ENCODE measurements at places on chromosomes 3 and 15.
A peak's percentile ranks its signal among the peaks of the same experiment; 100 is the strongest.

- H3K4me1 ChIP-seq: peaks cover 18% of the 10 kb centered on the region
- no peak overlapping the region for H3K4me3 ChIP-seq
- no peaks in the 10 kb centered on the region for H3K36me3 ChIP-seq
- no peak overlapping the region for H3K27ac ChIP-seq
- peaks cover 25% of the 10 kb centered on the region for H3K27me3 ChIP-seq
Measured at GRCh38 chr3:14460342-14461005, 58.1 kb downstream of the SLC6A6 start.

- H3K36me3 ChIP-seq: no peaks in the 10 kb centered on the region
- no peaks in the 10 kb centered on the region for H3K27me3 ChIP-seq
- no peak for DNase-seq
- no peaks in the 10 kb centered on the region for H3K4me1 ChIP-seq
- H3K27ac ChIP-seq: no peak overlapping the region
- no peak overlapping the region for H3K4me3 ChIP-seq
Measured at GRCh38 chr3:146750196-146750595, 145.1 kb upstream of the PLSCR5 start.

- no peak for DNase-seq
- H3K27me3 ChIP-seq: no peaks in the 10 kb centered on the region
- no peak overlapping the region for H3K27ac ChIP-seq
- peaks cover 4% of the 10 kb centered on the region for H3K4me1 ChIP-seq
Measured at GRCh38 chr3:186180891-186181481, 72.1 kb upstream of the ETV5 start.

DNA sequence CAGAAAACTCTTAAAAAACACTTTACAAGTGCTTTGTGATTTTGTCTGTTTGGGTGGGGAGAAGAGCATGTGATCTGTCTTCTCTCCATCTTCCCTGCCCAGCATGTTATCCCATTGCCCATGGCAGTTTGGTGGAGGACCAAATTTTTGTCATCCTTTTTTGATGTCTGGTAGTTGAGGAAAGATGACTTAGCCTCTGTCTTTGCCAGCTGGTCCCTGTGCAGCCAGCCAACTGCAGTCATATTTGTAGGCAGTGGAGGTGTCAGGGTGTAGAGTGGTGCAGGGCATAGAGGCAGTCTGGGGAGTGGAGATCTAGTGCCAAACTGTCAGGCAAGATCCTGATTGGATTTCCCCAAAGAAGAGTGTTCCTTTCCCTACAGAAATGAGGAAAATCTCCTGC lies 40.7 kb downstream of the GASK1A start:
- H3K27me3 ChIP-seq: no peaks in the 10 kb centered on the region
- no peaks in the 10 kb centered on the region for H3K4me1 ChIP-seq
- no peak for DNase-seq
- no peak overlapping the region for H3K27ac ChIP-seq
- H3K4me3 ChIP-seq: no peak overlapping the region
- H3K36me3 ChIP-seq: no peaks in the 10 kb centered on the region

DNA sequence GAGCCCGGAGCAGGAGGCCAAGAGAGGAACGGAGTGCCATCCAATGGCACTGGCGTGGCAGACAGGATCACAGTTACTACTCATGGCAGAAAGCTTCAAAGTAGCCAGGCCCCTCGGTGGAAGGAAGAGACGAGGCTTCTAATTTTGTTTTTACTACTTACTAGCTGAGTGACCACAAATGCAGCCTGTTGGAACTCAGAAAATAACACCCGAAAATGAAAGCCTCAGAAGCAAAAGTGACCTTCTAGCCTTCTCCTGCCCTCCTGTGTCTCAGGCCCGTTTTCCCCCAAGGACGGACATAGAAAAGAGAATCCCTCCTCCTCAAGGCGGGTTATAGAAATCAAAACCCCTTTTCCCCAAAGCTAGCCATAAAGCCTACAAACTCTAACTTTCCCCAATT lies 9.9 kb upstream of the STRA6 start:
- no peaks in the 10 kb centered on the region for H3K36me3 ChIP-seq
- DNase-seq: no peak
- H3K4me1 ChIP-seq: peaks cover 38% of the 10 kb centered on the region
- H3K4me3 ChIP-seq: no peak overlapping the region
- no peak overlapping the region for H3K27ac ChIP-seq

DNA sequence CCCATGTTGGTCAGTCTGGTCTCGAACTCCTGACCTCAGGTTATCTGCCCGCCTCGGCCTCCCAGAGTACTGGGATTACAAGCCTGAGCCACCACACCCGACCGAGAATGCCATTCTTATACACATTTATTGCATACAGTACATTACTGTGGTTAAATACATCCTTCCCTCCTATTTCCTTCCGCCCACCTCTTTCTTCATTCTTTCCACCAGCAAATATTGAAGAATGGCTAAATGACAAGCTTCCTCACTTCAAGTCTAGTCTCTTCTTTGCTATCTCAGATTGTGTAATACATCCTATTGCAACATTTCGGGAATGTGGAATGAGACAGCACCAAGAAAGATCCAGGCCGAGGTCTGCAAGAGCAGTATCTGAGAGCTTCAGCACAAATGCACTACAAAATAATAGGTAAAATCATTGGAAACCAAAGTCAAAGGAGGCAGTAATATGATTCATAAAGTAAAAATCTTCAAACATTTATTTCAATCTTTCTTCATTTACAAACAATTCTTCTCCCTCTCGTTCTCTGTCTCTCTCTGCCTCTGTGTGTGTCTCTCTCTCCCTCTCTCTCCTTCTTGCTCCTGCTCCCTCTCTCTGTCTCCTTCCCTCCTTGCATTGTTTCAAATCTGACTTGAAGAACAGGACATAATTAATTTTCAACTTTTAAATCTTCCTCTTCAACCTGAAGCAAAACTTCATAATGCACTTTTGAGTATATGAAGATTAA lies 94.7 kb upstream of the TGFBR2 start:
- H3K27me3 ChIP-seq: no peaks in the 10 kb centered on the region
- no peaks in the 10 kb centered on the region for H3K4me1 ChIP-seq
- no peaks in the 10 kb centered on the region for H3K36me3 ChIP-seq
- no peak overlapping the region for H3K27ac ChIP-seq
- DNase-seq: peak; percentile 63

- peaks cover 5% of the 10 kb centered on the region for H3K4me1 ChIP-seq
- no peak overlapping the region for H3K27ac ChIP-seq
- peaks cover 38% of the 10 kb centered on the region for H3K36me3 ChIP-seq
- no peak overlapping the region for H3K4me3 ChIP-seq
- H3K27me3 ChIP-seq: no peaks in the 10 kb centered on the region
Measured at GRCh38 chr15:30962079-30962478, 29.3 kb downstream of the MTMR10 start.
